ENCODE measurements at places on chromosomes 5 and 9.

GRCh38 chr9:92723299-92723625 is 41.4 kb downstream of the BICD2 start:
- no peak for DNase-seq

DNA sequence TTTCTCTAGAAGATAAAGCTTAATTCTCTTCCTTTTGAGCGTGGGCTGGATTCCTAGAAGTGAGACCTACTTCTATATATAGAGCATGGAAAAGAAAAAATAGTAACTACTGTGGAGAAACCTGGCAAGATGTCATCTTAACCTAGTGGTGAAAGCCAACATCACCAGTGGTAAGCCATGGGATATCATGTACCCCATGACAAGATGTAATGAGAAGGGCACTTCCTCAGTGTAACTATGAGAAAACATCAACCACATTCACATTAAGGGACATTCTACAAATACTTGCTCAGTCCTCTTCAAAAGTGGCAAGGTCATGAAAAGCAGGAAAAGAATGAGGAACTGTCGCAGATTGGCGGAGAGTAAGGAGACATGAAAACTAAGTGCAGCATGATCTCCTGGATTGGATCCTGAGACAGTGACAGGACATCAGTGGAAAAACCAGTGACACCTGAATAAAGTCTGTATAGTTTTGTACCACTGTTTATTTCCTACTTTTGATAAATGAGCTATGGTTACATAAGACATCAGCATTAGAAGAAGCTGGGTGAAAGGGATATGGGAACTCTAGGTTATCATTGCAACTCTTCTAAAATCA is 65.4 kb downstream of the PRRC1 start:
- DNase-seq, result no peak

GRCh38 chr9:27427272-27427643 is 96.8 kb upstream of the IFNK start:
- no peak for DNase-seq

DNA sequence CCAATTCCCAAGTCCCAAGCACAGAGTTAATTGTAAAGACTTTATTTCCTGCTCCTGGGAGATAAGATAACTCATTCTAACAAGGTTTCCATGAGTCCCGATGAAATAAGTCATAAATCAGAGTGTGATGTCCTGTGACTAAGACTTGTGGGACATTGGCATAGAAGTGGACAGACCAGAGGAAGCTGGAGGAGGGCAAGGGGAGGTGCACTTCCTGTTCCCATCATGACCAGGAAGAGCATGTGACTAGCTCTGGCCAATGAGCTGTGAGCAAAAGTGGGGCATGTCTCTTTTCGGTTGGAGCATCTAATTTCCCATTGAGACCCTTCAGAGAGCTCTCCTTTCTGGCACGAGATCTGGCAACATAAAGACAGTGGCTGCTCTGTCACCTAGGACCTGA is 100.4 kb downstream of the ZNF354C start:
- no peak for DNase-seq

DNA sequence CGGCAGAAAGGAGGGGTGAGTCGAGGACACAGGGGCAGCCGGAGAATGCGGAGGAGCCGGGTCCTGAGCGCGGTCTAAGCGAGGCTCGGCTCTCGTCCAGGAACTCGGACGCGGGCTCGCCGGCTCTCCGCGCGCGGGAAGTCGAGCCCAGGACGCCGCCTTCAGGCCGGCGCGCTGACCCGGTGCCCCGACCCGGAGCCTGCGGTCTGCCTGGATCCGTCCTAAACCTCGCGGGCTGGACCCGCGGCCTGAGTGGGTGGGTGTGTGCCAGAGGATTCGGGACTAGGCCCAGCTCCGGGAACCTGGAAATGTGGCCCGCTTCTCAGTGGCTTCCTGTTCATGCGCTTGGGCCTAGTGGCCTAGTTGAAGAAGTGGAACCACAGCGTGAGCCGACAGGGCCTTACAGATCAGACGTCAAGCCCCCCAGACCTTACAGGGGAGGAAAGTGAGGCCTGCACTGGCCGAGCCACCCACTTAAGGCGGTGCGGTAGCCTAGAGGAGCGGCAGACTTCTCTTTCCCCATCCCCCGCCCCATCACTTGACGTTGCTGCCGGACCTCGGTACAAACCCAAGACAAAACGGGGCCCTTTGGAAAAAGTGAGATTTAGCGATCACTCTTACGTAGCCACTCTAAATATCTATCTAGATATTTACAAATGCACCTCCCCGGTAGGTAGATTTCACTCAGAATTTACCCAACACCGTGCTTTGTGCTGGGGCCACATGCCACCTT is 1.2 kb downstream of the CDKN2B-AS1 start:
- DNase-seq, result no peak

DNA sequence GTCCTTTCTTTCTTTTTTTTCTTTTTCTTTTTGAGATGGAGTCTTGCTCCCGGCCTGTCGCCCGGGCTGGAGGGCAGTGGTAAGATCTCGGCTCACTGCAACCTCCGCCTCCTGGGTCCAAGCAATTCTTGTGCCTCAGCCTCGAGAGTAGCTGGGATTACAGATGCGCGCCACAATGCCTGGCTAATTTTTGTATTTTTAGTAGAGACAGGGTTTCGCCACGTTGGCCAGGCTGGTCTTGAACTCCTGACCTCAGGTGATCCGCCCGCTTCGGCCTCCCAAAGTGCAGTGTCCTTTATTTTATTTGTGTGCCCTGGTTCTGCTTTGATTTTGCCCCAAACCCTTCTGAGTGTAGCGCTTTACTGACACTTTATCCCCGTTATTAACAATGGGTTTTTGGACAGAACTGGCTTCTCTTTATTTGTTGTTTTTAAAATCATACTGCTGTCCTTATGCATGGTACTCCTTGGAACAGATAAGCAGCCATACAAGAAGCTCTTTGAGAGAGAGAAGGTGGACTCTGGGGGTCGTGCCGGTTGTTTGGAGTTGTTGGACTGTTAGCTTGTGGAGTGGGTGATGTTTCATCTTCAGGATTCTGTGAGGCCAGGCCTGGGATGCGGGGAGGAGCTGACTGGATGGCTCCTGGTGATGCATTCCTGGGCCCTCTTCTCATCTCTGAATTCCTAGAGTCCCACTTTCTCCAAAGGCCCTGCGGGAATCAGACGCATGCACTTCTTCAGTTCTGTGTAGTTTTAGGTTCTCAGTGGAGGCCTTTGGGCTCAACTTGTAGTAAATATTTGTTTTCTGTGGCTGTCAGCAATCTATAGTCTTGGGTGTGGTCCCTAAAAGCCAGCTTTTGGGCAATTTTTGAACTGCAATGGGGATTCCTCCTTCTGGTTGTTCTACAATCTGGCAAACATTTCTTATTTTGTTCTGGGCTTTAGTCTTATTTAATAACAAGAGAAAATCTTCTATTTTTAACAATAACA is 47.8 kb downstream of the PTTG1 start:
- no peak for DNase-seq

DNA sequence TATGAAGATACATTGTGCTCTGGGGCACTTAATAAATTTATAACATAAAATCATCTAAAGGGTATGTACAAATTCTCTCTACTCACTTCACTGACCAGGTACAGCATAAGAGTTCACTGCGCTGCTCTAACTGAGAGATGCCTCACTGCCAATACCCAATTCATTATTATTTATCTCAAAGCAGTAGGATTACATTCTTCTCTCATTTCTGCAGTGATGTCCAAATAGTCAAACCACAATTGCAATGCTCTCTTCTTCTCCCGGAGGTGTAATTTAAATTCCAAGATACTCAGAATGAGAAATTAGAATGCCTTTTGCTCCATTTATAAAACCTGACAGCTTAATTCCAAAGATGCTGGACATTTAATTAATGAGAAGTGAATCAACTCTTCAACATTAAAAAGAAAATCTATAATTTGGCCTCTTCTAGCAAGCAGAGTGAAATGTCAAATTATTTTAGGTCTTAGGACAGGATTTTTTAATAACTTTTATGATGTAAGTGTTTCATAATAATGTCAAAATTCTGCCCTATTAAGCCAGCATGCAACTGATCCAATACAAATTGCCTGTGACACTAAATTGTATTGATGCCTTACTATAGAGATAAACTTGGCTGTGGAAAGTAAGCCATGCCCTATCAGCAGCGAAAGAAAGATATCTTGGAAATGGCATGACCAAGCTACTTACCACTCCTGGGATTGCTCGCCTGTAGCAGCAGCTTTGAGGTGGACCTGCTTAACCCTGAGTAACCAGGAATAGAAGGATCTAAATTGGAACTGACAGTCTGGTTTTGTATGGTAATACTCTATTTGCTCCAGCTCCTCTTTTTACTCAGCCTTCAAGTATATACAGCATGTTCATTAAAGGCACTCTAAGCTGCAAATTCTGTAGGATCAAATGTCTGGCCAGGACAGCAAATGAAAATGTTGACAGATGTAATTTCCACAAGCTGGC is 374.2 kb upstream of the TYRP1 start:
- no peak for DNase-seq

- DNase-seq, result no peak
Measured at GRCh38 chr5:172925336-172925948, 33.8 kb upstream of the RPL26L1 start.

DNA sequence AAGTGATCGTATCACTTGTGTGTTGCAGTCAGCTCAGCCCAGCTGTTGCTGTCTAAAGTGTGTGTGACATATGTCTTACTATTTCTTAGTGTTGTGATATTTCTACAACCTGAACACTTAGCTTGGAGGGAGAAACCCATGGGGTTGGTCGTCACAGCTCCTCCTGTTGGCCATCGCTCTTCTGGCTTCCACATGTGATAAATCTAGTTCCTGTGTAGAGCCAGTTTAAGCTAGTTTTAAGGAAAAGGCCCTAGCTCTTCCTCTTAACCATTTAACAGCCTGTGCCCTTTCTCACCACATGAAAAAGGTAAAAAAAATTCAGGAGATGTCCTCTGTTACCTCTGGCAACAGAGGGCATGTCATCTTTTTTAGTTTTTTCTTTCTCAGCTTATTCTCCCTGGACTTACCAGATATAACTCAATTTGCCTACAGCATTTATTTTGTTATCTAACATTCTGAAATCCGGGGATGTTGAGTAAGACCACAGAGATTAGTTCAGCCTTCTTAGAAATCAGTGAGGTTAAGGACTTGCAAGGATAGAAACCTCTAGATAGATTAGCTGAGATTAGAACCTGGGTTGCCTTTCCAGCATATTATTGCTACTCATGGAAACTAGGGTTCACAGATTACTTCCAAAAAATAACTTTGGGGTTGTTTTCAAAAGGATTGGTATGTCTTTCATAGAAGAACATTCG is 100.4 kb downstream of the GAPVD1 start:
- DNase-seq, result no peak

- DNase-seq, result no peak
Measured at GRCh38 chr5:145723516-145723915, 111.6 kb downstream of the PRELID2 start.

GRCh38 chr5:163889369-163889768 is 383.9 kb downstream of the MAT2B start:
- DNase-seq, result no peak

DNA sequence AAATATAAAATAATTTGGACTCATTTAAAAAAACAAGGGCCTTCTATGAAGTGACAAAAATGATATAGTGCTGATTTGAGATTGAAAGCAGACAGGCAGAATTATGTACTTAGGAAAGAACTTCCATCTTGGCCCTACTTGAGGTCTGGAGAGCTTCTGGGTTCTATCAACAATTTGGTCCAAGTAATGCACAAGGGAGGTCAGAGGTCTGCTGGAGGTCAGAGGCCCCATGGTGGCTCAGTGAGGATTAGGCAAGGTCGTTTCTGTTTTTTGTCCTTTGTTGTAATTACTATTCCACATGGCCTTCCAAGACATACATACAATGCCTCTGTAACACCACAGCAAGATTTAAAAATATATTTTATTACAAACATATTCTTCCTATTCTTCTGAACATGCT is 37.2 kb downstream of the NUDT12 start:
- DNase-seq, result no peak

DNA sequence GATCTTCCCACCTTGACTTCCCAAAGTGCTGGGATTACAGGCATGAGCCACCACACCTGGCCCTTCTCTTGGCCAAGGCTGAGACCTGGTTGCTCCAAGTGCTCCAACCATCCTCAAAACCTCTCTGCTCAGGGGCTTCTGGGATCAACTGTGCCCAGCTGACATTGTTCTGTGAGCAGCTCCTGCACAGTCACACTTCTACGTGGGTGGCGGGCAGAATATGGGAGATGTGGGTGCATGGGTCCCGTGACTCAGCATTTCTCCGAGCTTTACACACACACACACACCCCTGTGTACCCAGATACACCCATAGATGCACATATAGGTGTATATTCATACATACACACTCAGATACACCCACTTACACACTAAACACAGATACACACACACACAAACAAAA is 10.5 kb upstream of the MYORG start:
- DNase-seq, result no peak

- no peak for DNase-seq
Measured at GRCh38 chr9:9133526-9133925, 1333.9 kb upstream of the DMAC1 start.

DNA sequence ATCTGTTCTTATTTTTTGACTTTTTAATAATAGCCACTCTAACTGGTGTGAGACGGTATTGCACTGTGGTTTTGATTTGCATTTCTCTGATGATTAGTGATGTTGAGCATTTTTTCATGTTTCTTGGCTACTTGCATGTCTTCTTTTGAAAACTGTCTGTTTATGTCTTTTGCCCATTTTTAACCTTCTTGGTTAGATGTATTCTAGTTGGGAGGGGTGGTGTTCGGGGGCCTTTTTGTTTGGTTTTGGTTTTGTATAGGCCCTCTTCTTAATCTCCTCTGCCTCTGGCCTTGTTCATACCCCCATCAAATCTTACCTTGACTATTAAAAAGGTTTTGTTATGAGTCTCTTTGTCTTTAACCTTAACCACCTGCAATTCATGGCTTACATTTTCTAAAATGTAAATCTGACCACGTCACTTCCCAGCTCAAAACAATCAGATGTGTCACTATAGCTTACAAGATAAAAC is 107.8 kb upstream of the NR4A3 start:
- no peak for DNase-seq

DNA sequence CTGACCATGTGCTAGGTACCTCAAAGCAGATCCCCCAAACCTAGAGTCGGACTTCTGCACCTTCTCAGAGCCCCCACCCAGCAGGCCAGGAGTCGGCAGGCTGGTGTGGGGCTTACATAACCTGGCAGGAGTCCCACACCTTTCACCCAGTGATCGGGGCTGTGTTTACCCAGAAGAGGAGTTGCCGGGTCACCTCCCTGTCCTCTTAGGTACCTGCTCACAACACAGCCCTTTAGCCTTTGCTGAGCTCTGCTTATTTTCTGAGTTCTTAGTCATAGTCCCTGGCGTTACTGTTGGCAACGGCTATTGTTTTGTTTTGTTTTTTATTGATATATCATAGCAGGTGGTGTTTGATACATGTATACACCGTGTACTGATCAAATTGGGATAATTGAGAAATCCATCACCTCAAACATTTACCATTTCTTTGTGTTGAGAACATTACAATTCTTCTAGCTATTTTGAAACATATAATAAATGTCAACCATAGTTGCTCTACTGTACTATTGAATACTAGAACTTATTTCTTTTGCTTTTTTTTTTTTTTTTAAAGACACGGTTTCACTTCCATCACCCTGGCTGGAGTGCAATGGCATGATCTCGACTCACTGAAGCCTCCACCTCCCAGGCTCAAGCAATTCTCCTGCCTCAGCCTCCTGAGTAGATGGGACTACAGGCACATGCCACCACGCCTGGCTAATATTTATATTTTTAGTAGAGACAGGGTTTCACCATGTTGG is 10.4 kb upstream of the EEIG1 start:
- no peak for DNase-seq
